ENCODE measurements at places on chromosomes 12 and 14.

DNA sequence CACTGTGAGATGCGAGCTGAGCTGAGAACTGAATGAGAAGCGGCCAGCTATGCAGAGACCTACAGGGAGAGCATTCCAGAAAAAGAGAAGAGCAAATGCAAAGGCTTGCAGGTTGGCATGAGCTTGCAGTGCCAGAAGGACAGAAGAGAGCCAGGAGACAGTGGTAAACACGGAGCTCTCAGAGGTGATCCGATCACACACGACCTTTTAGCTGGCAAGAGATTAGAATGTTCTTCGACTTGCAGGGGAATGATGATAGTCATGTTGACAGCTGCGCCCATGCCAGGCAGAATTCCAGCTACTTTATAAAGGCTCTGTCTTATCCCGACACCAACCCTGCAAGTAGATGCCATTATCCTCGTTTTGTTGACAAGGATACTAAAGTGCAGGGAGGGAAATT, 256.8 kb downstream of the VRK1 start:
- no peak for DNase-seq

DNA sequence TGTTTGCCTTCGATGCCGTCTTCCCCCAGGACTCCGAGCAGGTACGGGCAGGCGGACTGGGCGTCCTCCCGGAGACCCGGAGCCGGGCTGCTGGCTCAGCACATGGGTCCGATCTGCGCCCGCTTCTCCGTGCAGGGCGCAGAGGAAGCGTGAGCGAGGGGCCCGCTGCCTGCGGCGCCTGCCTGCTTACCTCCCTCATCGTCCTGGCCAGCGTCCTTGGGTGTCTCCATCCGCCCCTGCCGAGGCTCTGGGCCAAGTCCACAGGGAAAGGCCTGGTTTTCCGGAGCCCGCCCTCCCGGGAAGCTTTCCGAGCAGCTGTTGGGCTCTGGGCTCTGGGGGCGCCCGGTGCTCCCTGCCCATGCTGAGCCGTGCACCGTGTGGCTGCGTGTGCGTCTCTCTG, 33.5 kb downstream of the KIF26A start:
- no peak for DNase-seq

DNA sequence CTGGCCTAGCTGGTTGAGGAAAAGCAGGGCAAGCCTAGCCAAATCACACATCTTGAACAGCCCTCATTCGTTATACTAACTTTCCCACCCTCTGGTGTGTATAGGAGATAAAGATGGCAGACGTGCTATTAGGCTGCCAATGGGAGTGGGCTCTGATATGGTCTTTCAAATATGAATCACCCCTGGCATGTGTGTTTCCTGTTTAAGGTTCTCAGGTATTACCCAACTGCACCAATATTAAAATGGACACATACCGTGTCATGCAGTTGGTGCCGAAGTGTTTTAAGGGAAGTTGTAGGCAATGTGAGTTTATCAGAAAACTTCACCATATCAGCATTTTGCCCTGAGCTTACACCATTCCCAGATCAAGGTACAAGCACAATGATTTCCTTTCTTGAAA, 33.4 kb downstream of the CHST11 start:
- no peak for DNase-seq

GRCh38 chr14:48275301-48275700, 599.9 kb upstream of the MDGA2 start:
- DNase-seq, result no peak

DNA sequence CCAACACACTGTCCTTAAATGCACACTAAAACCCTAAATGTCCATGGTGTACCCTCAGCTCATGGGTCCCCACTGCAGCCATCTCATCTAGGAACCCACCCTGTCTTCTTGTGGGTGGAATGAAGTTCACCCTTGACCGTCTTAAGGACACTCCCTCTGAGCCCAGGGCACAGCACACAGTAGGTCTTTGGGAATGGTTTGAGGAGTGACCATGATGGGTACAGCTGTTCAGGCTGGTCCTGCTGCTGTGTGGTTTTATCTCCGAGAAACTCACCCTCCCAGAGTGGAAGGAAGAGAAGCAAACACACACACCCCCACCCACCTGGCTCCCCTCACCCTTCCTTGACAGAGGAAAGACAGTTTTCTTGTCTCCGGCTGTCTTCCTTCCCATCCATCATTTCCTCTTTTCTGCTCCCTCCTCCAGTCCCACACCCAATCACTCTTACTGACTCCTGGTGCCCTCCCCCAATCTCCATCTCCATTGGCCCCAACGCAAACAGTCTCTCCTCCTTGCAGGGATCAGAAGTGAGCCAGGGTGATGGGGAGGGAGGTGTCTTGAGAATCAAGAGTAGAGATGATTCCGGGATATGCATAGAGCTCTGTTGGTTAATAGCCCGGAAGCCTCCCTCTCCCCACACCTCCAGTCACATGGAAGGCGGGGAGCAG, 105.9 kb upstream of the LHX5 start:
- DNase-seq, result no peak

DNA sequence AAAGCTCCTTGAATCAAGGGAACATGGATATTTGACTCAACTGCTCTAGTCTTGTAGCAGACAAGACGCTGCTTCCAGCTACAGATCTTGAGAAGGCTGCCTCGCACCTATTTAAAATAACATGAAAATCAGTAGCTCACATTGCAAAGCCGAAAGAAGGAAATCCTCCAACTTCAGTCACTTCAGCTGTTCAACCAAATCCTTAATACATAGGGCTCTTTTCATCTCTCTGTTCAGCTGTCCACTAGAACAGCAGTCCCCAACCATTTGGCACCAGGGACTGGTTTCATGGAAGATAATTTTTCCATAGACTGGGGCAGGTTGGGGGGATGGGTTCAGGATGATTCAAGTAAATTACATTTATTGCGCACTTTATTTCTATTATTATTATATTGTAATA, 1116.0 kb upstream of the TMEM132C start:
- DNase-seq, result no peak
